Globus pallidus (tissue), 1 donor: ENCODE measurements at places on chromosomes 12 and 14.

DNA sequence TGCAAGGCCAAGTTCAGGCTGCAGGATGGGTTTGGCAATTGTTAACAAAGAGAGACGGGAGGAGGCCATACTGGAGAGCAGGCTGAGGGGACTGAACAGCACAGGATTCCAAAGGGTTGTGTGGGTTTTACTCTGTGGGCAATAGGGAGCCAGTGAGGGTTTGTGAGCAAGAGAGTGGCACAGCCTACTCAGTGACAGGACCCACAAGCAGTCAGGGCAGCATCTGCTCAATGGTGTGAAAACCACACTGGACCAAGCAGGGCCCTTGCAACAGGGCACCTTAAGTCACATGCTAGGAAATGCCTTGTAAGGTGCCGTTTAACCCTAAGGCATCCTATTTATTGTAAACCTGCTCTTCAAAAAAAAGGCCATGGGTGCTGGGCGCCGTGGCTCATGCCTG, 22.0 kb downstream of the SYNE3 start:
- no peak for DNase-seq

GRCh38 chr12:98002887-98003493, 512.4 kb upstream of the TMPO start:
- peak; percentile 9 for DNase-seq

GRCh38 chr12:86293682-86294240, 37.6 kb upstream of the MGAT4C start:
- DNase-seq: no peak

GRCh38 chr12:98317939-98318899, 197.2 kb upstream of the TMPO start:
- DNase-seq: peak; percentile 2

GRCh38 chr14:75493592-75494087, 28.6 kb upstream of the BATF start:
- no peak for DNase-seq

DNA sequence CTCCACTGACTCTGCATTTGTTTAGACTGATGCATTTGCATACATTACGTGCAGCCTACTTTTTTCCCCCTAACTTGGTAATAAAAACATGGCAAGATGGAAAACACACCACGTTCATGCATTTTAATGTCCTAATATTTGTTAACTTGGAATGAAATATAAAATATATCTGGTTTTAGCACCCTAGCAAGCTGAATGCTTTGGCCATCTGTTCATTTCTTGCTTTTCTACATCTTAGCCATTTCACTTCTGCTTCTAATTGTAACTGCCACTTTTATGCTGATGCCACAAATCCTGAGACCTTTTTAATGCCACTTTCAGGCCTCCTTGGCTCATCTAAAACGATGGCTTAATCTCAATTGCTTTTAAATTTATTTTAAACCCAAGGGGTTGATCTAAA, 177.7 kb upstream of the RASSF8 start:
- DNase-seq: no peak

- no peak for DNase-seq
These were observed 384.5 kb downstream of the SEC23A start for GRCh38 chr14:38718519-38718918.

DNA sequence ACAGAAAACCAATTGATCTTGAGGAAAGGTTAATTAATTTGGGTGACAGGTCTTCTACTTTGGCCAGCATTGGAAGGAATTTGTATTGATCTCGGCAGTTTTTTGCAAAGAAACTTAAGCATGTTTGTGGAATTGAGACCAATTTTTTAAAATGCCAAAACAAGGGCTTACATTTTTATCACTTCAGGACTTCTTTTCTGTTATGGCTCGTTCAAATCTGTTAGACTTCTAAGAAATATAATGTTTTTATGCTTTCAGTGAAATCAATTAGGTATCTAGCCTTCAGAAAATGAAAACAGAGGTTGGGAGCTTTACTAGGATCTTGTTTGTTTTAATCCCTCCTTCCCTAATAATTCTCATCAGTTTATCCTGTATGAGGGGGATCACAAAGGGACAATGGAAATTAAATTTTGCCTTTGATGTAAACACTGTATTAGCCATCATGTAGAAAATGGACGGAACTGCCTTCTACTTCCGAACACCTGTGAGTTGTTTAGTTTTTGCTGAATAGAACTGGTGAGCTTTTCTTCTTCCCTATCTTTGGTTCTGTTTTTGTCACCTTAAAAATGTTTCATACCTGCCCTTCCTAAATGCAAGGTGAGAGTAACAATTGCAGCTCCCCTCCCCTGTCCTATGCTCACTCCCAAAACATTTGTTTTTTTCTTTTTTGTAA, 7.8 kb downstream of the FOXA1 start:
- DNase-seq: no peak

DNA sequence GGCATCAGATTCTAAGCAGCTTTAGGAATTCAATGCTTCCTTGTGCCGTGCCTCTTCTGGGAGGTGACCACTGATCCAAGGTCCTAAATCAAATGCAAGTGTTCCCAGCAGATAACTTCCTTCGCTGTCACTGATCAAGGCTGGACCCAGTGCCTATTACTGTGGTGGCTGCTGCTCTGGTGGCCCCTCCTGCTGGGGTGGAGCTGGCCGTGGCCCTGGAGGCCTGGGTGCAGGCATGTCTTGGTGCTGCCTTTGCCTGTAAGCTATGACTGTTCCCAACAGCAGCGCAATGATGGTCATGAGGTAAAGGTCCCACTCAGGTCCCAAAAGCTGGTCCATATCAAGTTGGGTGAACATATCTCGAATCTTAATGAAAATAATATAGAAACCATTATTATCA, 56.8 kb downstream of the SEL1L start:
- DNase-seq: no peak

GRCh38 chr14:99516156-99516870, 35.1 kb downstream of the CCNK start:
- no peak for DNase-seq

DNA sequence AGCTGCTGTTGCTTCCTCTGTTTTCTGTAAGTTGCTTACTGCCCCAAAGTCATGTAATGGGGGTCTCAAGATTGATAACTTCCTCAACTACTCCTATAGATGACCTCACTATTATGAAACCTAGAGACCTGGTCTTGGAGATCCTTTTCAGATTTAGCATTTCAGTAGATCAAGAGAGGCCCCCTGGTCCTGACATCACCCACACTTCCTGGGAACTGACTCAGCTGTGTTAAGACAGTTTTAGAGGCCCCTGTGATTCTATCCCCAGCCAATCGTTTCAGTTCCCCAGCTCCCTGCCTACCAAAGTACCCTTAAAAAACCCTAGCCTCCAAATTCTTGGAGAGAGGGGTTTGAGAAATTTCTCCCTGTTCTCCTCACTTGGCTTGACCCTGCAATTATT, 9.2 kb upstream of the ARG2 start:
- DNase-seq: no peak

DNA sequence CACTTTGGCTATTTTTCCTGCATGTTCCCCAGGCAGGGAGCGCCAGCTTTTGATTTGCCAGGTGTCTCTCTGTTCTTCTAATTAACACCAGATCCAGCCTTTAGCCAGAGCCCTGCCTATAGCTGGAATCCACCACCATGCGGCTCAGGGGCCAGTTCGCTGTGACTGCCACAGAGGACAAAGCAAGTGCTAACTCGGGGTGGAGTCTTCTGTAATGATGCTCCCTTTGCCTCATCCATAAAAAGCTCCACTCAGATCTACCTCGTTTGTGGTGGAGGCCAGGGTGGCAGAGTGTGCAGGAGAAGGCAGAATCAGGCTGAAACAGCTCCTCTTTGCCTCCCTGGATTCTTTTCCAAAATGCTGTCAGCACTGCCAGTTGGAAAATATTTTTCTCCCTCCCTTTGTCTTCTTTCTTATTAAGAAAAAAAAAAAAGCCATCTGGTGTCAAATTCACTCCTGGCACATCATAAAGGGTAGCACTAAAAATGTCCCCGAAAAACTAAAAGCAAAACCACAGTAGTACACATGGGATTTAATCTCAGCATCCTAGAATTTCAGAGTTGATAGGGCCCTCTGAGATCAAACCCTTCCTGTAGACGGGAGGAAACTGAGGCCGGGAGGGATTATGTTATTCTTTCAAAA, 18.0 kb upstream of the CTDSP2 start:
- DNase-seq: no peak

GRCh38 chr12:124428136-124428791, 133.4 kb downstream of the RFLNA start:
- no peak for DNase-seq

DNA sequence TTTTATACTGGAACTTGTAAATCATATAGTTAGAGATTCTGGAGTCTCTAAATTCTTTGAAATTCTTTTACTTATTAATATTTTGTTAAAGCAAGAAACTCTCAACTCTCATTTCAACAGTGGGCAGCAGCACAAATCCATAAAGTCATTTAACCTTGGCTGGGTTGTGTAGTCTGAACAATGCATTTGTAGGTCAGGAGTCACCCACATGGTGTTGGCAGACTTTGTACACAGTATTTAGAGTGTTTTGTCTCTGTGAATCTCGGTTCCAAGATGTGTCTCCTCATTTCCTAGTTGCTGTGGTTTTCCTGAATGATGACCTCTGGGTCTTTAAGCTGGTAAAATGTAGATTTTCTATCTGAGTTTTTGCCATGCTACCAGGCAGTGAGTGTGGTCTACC, 20.8 kb upstream of the STRAP start:
- no peak for DNase-seq

DNA sequence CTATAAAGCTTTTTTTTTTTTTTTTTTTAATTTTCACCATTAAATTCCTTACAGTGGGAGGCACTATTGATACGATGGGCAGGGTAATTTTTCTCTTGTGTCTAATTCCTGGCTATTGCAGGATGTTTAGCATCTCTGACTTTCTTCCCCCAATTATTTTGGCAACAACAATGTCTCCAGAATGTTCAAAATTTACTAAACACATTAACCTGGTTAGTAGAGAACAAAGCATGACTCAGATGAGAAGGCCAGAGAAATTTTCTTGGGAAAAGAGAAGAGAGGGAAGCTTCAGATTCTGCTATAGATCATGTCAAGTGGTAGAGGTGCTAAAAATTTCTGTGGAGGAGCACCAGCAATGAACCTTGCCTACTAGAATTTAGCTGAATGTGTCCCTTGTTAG, 171.5 kb upstream of the PRICKLE1 start:
- DNase-seq: no peak

- no peak for DNase-seq
These were observed 114.2 kb downstream of the TTC6 start for GRCh38 chr14:37709419-37710195.

GRCh38 chr12:114864837-114865551, 181.0 kb upstream of the TBX3 start:
- DNase-seq: no peak

GRCh38 chr14:34452258-34452822, 9.7 kb downstream of the SPTSSA start:
- DNase-seq: no peak

DNA sequence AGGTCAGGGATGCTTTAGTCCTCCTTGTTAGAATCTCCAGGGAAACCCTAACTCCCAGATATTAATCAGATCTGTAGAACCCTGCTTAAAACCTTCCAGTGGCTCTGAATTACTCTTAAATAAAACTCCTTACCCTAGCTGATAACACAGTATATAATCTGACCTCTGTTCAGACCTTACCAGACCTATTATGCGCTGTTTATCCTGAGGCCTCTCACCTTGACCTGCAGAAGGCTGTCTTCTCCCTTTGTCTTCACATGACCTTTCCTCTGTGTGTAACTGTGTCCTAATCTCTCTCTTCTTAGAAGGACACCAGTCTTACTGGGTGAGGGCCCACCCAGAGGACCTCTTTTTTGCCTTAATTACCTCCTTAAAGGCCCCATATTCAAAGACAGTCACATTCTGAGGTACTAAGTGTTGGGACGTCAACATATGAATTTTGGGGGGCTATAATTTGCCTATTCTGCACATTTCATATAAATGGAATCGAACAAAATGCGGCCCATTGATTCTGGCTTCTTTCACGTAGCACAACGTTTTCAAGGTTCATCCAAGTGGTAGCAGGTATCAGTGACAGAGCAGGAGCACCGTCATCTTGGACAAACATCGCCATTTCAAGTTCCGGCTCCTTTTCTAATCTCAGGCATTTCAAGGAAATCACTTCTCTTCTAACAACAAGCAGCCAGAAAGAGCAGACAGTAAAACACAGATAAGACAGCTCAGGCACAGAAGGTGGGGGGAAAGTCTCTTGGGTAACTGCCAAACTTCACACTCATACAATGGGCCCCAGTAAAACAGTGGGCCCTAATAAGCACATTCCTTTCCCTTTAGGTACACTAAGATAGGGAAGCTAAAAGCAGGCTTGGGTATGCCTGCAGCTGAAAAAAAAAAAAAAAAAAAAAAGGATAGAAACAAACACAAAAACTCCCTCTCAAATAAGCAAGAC, 200.2 kb upstream of the NUDT4 start:
- no peak for DNase-seq

GRCh38 chr14:91154851-91155625, 41.2 kb downstream of the DGLUCY start:
- no peak for DNase-seq

DNA sequence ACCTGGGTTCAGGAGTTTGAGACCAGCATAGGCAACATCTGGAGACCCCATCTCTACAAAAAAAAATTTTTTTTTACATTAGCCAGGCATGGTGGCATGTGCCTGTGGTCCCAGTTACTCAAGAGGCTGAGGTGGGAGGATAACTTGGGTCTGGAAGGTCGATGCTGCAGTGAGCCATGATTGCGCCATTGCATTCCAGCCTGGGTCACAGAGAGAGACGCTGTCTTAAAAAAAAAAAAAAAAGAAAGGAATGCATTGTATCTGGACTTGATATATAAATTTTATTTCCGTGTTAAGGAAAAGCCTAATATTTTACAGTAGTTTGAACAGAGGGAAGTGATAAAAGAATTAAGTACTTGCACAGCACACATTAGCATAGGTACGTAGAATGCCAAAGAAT, 97.2 kb downstream of the ZC3H14 start:
- DNase-seq: no peak

GRCh38 chr12:95767703-95768102, 22.9 kb downstream of the NTN4 start:
- no peak for DNase-seq

- DNase-seq: no peak
These were observed 39.2 kb upstream of the BMAL2 start for GRCh38 chr12:27293463-27293862.

DNA sequence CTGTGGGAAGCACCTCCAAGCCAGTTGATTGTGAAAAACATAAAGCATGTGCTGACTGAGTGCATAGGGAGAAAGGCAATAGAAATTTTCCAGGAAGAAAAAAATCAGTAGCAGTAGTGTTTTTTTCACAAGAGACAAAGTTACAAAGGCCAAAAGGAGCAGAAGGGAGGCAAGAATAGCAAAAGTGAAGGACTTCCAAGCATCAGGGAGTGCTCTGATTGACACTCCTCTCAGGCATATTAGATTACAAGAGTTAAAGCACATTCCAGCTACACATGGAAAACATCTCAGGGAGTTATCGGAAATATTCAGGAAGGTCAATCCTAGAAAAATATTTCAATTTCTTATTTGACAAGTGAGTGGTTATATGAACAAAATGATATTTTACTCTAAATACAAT, 508.0 kb downstream of the MDGA2 start:
- DNase-seq: no peak

GRCh38 chr14:80955416-80955941, at the start of gene TSHR:
Gene TSHR (plus strand): TSS chr14:80955621. CDS start chr14:80955681, 60 bp downstream.
- DNase-seq: no peak
